ENCODE measurements at places on chromosomes 2 and 18. TPM values are rescaled to one million over a fixed set of nuclear protein-coding genes. Genes with fewer than 3 reads are reported as not detected.

- H3K27ac ChIP-seq, result no peak overlapping the region
- H3K4me1 ChIP-seq, result no peaks in the 10 kb centered on the region
- H3K4me3 ChIP-seq, result no peak overlapping the region
- H3K36me3 ChIP-seq, result peaks cover 27% of the 10 kb centered on the region
- H3K27me3 ChIP-seq, result no peaks in the 10 kb centered on the region
- DNase-seq, result no peak
Measured at GRCh38 chr2:207825978-207826377, 56.3 kb upstream of the FZD5 start.

CTAGE1 gene
- polyA plus RNA-seq, result not detected

DNA sequence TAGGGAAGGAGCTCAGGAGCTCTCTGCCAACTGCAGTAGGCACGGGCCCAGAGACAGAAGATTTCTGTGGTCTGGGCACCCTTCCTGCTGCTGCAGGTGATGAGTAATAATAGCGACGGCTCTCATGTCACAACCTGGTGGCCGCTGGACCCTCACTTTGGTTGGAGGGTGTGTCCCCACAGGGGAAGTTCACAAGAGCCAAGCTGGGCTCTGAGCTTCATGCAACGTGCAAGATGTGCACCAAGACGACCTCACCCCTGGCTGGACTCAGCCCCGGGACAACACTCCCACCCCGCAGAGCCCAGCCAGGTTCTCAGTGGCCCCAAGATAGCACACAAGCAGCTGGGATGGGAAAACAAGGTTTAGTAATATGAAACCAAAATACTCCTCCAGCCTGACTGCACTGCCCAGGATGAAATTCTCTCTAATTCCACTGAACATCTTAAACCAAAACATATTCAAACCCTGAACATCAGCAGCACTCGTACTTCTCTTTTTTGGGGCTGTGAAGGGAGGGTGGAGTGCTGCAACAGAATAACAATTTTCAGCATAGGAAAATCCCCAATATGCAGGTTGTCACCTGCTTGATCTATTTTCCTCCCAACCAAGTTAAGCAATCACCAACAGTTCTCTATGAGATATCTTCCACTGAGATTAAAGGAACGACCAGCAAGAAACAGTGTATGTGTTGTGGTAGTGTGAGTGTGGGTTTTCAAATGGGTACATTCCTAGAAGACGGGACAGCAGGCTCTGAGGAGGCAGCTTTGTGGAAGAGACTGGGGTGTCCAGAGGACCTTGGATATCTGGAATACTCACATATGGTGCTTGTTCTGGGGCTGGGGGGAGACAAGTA is 26.5 kb downstream of the BCL2 start:
- H3K27ac ChIP-seq, result peak overlapping the region; percentile 34
- peaks cover 55% of the 10 kb centered on the region for H3K4me1 ChIP-seq
- H3K27me3 ChIP-seq, result no peaks in the 10 kb centered on the region
- no peak for DNase-seq
- H3K4me3 ChIP-seq, result no peak overlapping the region
- H3K36me3 ChIP-seq, result peaks cover 5% of the 10 kb centered on the region

GRCh38 chr2:60394463-60394862 is 159.0 kb downstream of the BCL11A start:
- H3K27ac ChIP-seq, result no peak overlapping the region
- no peak for DNase-seq
- no peaks in the 10 kb centered on the region for H3K27me3 ChIP-seq
- no peaks in the 10 kb centered on the region for H3K36me3 ChIP-seq

GRCh38 chr18:42100911-42101310 is 145.9 kb downstream of the PIK3C3 start:
- no peaks in the 10 kb centered on the region for H3K4me1 ChIP-seq
- no peak overlapping the region for H3K4me3 ChIP-seq
- no peaks in the 10 kb centered on the region for H3K36me3 ChIP-seq
- DNase-seq, result no peak
- H3K27me3 ChIP-seq, result no peaks in the 10 kb centered on the region

- H3K27me3 ChIP-seq, result no peaks in the 10 kb centered on the region
- H3K4me1 ChIP-seq, result no peaks in the 10 kb centered on the region
- H3K36me3 ChIP-seq, result no peaks in the 10 kb centered on the region
- H3K4me3 ChIP-seq, result no peak overlapping the region
- H3K27ac ChIP-seq, result no peak overlapping the region
Measured at GRCh38 chr2:238601433-238602222, 174.9 kb downstream of the ASB1 start.

- no peaks in the 10 kb centered on the region for H3K4me1 ChIP-seq
- H3K36me3 ChIP-seq, result no peaks in the 10 kb centered on the region
- no peak overlapping the region for H3K4me3 ChIP-seq
Measured at GRCh38 chr2:36486521-36487044, 111.4 kb downstream of the FEZ2 start.

DNA sequence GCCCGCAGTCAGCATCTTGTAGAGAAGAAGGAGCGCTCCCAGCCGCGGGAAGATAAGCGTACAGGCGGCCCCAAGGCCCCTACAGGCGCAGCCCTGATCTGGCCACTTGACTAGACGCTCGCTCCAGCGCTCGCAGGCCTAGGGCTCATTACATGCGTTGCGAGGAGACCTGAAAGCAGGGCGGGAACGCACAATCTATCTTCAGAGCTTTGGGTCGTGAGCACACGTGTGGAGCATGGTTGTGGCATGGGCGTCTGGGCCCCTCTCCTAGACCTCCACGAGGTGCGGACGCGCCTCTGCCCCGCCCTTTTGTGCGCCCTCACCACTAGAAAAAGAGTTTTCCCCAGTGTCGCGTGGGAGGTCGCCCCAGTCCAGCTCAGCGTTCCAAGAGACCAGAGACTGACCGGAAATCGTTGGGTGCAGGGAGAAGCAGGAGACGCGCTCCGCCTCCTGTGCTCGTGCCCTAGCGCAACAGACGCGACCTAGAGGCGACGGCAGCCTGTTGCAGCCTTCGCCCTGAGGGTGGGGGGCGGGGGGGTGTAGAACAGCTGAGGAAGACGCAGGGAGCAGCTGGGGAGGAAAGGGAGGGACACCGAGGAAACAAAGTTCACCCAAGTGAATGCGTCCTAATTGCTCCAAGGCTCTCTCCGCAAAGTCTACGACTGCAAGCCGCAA is 12.6 kb downstream of the NR4A2 start:
- H3K27me3 ChIP-seq, result peaks cover 19% of the 10 kb centered on the region
- H3K4me3 ChIP-seq, result no peak overlapping the region
- H3K36me3 ChIP-seq, result no peaks in the 10 kb centered on the region
- DNase-seq, result no peak
- H3K27ac ChIP-seq, result no peak overlapping the region

DNA sequence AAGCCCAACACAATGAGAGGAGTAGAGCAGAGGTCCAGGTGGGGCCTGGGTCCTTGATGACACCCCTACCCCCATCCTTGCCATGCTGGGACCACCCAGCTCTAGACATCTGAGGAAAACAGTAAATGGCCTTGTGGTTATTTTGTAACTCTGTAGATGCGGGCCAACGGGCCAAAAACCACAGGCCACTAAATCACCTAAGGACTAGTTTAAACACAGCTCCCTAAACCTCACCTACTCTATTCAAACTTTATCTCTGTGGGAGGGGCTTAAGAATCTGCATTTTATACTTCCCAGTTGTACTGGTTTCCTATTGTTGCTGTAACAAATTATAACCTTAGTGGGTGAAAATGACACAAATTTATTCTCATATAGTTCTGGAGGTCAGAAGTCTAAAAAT is 19.0 kb upstream of the SERTAD2 start:
- H3K4me1 ChIP-seq, result peaks cover 4% of the 10 kb centered on the region
- DNase-seq, result no peak
- no peaks in the 10 kb centered on the region for H3K27me3 ChIP-seq
- no peaks in the 10 kb centered on the region for H3K36me3 ChIP-seq
- H3K27ac ChIP-seq, result no peak overlapping the region

SERPINB11 gene
- polyA plus RNA-seq, result not detected

DPP4 gene
- 88.9 TPM for polyA plus RNA-seq

GRCh38 chr2:237141571-237142051 is 55.9 kb downstream of the COPS8 start:
- DNase-seq, result no peak
- H3K36me3 ChIP-seq, result no peaks in the 10 kb centered on the region
- no peaks in the 10 kb centered on the region for H3K27me3 ChIP-seq
- H3K27ac ChIP-seq, result no peak overlapping the region
- H3K4me3 ChIP-seq, result no peak overlapping the region
- H3K4me1 ChIP-seq, result no peaks in the 10 kb centered on the region

DNA sequence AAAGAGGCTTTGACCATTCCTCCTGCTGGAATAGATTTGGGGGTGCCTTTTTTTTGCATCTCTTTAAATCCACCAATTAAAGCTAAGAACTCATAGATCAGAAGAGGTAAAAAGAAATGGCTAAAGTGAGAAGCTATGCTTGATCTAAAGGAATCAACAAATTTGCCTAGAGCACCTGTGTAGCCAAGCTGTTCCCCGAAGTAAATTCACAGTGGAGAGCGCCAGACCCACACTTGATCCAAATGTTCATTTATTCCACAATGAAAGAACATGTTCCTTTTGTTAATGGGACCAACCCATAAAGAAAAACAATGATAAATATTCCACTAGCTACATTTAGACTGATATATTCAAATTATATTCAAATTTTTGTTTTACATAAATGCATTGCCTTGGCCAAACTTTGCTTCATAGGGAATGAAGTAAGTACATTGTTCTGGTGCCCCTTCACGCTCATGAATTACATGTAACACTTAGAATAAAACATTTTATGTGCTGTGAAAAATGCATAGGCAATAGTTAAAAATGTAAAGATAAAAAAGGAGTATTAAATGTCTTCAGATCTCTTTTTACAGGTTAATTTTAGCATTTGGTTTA is 167.4 kb downstream of the PKP4 start:
- no peak overlapping the region for H3K27ac ChIP-seq
- peaks cover 12% of the 10 kb centered on the region for H3K36me3 ChIP-seq
- H3K4me1 ChIP-seq, result no peaks in the 10 kb centered on the region

- no peak overlapping the region for H3K27ac ChIP-seq
- H3K4me3 ChIP-seq, result no peak overlapping the region
- no peaks in the 10 kb centered on the region for H3K4me1 ChIP-seq
- no peak for DNase-seq
- H3K36me3 ChIP-seq, result no peaks in the 10 kb centered on the region
- H3K27me3 ChIP-seq, result no peaks in the 10 kb centered on the region
Measured at GRCh38 chr2:65316072-65316471, 88.4 kb downstream of the ACTR2 start.

GRCh38 chr2:30136764-30137444 is 9.9 kb upstream of the YPEL5 start:
- H3K27me3 ChIP-seq, result no peaks in the 10 kb centered on the region
- H3K4me3 ChIP-seq, result no peak overlapping the region
- H3K4me1 ChIP-seq, result peaks cover 10% of the 10 kb centered on the region
- no peaks in the 10 kb centered on the region for H3K36me3 ChIP-seq
- no peak overlapping the region for H3K27ac ChIP-seq

- DNase-seq, result no peak
- H3K4me1 ChIP-seq, result no peaks in the 10 kb centered on the region
- H3K27ac ChIP-seq, result no peak overlapping the region
- no peaks in the 10 kb centered on the region for H3K36me3 ChIP-seq
- H3K27me3 ChIP-seq, result no peaks in the 10 kb centered on the region
Measured at GRCh38 chr2:110780461-110780860, 48.1 kb downstream of the ACOXL start.

All from naive thymus-derived CD4-positive, alpha-beta T cell (primary cell).